ENCODE measurements at places on chromosomes 12 and 14.

- DNase-seq: no peak
Measured at GRCh38 chr14:81682701-81683100, 149.0 kb upstream of the SEL1L start.

- no peak for DNase-seq
Measured at GRCh38 chr12:112905451-112906089, 1.2 kb upstream of the OAS1 start.

DNA sequence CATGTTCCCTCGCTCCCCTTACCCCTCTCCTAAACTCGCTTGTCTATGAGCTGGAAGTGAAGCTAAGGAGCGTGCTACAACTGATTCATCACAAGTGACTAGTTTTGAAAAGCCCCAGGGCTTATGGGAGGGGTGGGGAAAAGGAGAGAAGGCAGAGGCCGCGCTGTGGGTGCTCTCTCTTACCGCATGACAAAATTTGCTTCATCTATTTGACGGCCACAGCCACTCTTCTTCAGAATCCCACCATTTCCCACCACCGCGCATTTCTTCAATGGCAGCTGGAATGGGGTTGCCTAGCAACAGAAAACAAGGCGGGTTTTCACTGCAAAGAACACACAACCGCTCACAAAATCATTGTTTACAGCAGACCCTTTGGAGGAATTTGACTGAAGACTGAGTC is 79.4 kb downstream of the ST8SIA1 start:
- no peak for DNase-seq

DNA sequence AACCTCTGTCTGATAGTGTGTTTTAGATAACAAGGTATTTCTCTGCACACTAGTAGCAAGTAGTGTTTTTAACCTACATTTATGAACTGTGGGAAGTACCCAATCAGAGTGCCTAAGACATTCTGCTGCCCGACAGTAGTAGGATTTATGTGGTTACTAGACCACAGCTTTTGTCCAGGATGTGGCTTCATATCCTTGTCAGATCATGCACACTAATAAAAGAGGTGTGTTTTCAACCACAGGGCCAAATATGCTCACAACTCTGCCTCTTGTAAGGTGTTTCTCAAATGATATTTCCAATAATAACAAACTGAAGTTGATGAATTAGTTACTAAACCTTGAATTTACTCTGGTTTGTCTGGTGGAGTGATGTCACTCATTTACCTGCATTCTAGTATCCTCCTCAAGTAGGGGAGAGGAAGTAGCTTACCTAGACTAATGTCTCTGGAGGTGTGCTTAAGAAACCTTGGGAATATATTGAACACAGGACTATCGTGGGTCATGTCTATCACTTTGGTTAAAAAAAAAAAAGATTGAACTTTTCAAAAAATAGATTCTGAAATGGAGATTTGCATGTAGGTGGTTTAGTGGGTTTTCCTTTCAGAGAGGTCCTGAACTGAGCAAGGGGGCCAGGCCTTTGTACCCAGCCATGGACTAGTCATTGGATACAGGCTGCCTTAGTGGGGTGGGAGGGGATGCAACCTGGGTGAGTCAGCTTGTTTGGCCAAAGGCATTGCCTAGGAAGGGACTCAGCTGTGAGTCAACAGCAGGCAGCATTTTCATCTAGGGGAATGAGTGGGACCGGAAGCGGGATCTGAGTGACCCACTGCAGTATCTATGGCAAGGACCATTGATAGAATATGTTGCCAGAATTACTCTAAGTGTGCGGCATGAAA is 14.1 kb downstream of the FBXW8 start:
- peak; percentile 70 for DNase-seq

DNA sequence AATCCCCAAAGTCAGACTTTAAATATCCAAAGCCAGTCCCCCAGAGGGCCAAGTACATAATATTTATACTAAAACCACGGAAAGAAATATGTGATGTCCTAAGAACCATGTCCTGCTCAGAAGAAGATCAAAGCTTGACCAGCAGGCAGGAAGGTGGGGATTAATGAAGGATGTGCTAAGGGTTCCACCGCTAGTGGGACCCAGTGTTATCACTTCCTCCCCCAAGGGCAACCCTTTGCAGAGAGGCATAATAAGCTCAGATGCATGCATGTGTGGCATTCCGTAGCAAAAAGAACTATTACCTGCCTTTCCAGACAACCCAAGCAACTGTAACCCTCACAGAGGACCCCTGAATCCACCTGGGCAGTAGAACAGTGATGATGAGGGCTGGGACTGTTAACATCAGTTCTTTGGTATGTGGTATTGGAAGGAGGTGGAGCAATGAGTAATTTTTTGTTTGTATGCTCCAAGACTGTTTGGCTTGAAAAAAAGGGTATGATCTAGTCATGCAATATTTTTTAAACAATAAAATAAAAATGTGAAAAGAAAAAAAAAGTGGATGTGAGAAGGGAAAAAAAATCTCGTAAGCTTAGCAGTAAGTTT is 71.7 kb upstream of the ETV6 start:
- no peak for DNase-seq

- DNase-seq: no peak
Measured at GRCh38 chr12:70244409-70244808, 1.2 kb downstream of the CNOT2 start.

DNA sequence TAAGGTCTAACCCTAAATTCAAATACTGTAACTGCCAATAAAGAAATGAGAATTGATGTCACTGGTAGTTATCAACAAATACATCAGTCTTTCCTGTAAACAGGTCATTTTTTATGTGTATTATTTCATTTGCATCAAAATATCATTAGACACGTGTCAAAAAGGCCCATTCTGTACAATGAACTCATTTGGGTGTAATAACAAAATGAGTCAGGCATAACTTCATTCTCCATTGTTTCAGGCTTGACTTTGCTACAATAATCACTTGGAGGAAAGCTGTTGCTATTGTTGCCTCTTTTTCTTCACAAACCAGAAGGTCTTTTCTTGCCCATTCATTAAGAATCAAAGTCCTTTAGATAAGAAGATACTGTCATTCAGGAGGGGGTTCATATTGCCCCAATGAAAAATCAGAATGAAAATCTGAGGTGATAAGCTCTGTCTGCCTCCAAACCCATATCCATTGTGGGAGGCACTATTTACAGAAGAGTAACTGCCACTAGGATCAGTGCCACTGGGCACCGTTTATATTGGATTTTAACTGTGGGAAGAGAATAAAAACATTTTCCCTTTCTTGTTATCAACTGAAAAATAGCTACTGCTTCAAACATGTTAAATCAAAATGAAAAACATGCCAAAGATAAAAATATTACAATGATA is 10.1 kb downstream of the ENTPD5 start:
- no peak for DNase-seq

DNA sequence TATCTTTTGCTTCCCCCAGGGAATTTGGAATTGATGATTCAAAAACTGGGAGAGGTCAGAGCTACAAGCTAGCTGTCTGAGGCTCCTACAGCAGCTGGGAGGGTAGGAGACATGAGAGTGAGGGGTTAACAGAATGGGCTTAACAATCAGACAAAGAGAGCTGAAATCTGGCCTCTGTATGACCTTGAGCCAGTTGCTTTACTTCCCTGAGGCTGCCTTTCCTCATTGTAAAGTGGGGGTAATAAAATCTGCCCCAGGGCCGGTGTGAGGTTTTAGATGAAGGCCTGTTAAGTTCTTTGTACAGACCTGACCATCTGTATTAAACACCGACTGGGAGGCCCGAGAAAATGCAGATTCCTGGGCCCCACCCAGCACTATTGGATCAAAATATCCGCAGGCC is 164.3 kb upstream of the NOS1 start:
- no peak for DNase-seq

DNA sequence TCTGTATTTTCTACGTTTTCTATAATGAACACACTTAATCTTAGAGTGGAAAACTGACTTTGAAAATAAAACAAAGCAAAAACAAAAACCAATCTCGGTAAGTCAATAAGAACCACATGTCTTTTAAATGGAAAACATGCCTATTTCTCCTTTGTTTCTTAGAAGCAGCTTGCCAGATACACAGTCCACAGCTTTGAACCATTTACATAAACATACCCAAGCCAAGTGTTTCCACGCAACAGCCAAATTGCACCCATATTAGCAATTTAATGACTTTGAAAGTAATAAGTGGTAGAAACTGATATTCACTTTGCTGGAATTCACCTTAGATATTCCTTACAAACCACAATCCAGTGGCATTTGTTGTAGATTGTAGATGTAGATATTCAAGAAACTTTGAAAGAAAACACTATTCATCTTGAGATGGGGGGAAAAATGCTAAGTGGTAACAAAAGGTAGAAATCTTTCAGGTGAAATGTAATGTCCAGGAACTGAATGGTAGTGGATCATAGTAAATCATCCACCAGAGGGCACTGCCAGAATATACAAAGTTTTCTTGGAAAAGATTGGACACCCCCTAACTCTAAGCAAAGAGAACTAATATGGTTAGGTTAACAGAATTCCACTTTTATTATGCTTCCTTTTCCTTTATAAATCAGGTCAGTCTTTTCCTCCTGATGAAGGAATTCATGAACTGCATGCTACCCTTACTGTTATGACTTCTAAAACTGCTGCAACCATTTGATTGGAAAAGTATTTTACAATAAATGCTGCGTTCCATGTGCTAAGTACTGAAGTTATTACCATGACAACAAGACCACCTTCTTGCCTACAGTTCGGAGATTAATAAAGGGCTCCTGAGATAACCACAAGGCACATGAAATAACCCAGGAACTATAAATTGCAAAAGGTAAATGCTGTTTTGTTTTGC is 69.8 kb downstream of the RERG start:
- DNase-seq: no peak

DNA sequence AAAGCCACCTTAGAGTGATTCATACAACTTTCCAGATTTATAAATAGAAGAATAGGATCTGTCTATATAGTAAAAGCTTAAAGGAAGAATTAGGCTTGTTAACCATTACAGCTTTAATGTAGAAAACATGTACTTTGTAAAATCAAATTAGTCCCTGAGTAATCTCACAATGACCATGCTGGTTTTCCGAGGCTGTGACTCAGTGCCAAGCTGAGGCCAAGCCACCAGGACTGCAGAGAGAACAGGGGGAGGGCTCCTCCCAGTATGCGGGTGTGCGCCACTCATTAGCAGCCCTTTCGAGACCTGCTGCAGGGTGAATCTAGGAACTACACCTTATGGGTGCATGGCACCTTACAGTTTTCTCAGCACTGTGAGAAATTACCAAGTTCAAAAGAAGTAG is 167.0 kb downstream of the EFCAB11 start:
- DNase-seq: no peak

Measured in CD4-positive, alpha-beta T cell treated with Interleukin-15 for 4 hours (primary cell).